ENCODE measurements at places on chromosomes 7 and 10.

DNA sequence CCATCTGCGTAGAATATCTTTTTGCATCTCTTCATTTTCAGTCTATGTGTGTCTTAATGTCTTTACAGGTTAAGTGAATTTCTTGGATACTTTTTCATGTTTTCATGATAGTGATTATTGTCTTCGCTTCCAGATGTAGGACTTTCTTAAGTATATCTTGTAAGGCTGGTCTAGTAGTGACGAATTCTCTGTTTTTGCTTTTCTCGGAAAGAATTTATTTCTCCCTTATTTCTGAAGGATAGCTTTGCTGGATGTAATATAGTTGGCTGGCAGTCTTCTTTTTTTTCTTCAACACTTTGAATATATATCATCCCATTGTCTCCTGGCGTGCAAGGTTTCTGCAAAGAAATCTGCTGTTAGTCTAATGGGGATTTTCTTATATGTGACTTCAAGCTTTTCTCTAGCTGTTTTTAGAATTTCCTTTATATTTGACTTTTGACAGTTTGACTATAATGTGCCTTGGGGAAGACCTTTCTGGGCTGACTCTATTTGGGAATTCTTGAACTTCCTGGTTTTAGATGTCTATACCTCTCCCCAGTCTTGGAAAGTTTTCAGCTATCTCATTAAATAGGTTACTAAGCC is 14.3 kb downstream of the GTPBP4 start:
- DNase-seq, result no peak

GRCh38 chr7:139127648-139128047 is 18.1 kb upstream of the ZC3HAV1 start:
- DNase-seq, result no peak

- no peak for DNase-seq
Observed at GRCh38 chr7:94906065-94906851, 1.1 kb upstream of the PPP1R9A start.

- no peak for DNase-seq
Observed at GRCh38 chr7:7491044-7491443, 44.6 kb downstream of the COL28A1 start.

DNA sequence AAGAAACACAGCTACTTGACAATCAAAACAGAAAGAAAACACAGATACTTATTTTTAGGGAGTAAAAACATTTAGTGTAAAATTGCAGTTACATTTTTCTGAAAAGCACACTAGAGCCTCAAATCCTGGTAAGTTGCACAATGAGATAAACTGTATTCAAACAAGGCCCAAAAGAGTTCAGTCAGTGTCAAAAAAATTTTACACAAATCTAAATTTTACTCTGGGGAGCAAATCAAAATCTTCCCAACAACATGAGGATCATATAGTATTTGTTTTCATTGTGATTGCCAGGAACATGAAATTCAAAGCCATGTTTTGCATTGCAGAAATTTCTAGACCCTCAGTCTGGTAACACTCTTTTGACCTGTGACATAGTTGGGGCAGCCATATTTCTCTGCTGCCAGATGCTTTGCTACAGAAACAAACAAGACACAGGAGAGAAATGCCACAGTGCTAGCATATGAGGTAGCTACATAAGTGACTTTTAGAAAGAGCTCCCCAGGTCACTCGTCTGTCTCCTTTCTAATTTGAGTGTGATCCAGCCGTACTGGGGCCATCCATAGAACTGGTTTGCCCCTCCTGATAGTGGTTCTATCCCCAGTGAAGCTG is 49.6 kb downstream of the PDE1C start:
- no peak for DNase-seq

GRCh38 chr10:80444646-80445319 is 9.3 kb upstream of the TSPAN14 start:
- no peak for DNase-seq

GRCh38 chr7:126780993-126781392 is 471.7 kb downstream of the GRM8 start:
- peak; percentile 16 for DNase-seq

DNA sequence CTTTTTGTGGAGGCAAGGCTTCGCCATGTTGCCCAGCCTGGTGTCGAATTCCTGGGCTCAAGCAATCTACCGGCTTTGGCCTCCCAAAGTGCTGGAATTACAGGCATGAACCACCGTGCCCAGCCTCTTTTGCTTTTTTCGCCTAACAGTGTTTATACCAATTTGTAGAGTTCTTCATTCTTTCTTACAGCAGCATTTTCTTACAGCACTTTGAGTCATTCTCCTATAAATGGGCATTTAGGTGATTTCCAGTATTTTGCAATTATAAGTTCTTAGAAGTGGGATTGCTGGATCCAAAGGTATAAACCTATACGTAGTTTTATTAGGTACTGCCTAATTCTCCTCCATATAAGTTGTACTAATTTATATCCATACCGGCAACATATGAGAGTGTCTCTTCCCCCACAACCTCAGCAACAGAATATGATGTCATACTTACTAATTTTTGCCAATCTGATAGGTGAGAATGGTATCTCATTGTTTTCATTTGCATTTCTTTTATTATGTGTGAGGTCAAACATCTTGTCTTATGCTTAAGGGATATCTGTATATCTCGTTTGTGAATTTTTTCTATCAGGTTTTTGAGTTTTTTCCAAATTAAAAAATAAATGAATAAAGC is 39.1 kb downstream of the SUFU start:
- DNase-seq, result no peak

Measured in DMS79 treated with DMSO at 0.1 percent for 48 hours (cell line).